Natural killer cell treated with Interleukin-12 subunit alpha and Interleukin-12 subunit beta and Interleukin-15 and Interleukin-18, amount 100 ng/mL, for 72 hours (primary cell): ENCODE measurements at places on chromosomes 4 and X.

- DNase-seq: no peak
Measured at GRCh38 chrX:15606136-15606535, 5.4 kb upstream of the ACE2 start.

GRCh38 chr4:148006001-148006400, 274.1 kb downstream of the ARHGAP10 start:
- DNase-seq: no peak

GRCh38 chrX:65841263-65841662, 173.8 kb downstream of the MSN start:
- no peak for DNase-seq

GRCh38 chr4:163930086-163930485, 435.6 kb downstream of the TMA16 start:
- DNase-seq: no peak

DNA sequence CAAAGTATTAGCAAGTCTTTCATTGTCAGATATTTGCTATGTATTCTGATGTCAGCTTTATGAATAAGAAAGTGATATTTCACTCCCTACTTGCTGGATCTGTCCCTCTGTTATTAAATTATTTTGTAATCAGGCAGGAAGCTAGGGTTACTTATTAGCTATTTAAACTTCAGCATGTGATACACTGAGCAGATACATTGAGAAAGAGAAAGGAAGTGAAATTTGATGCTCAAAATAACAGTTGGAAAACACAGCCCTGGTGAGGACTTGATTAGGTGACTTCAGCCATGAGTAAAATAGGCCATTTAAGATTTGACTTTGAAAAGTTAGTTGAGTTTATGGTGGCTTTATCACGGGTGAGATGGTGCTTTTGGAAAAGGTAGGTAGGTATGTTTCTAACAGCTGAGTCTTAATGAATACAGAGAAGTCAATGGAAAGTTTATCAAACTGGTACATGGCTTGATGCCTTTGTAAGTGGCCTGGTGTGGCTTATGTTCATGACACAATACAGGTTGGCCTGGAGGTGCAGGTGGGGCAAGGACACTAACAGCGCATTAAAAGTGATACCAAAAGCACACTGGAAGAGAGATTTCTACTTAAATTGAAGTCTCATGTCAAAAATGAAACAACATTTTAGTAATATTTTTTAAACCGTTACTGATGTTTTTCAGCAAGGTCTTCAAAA, 321.2 kb upstream of the SPOCK3 start:
- DNase-seq: no peak

GRCh38 chr4:12270546-12270945, 841.9 kb upstream of the HS3ST1 start:
- no peak for DNase-seq

GRCh38 chr4:95505151-95505550, 43.6 kb downstream of the UNC5C start:
- no peak for DNase-seq

DNA sequence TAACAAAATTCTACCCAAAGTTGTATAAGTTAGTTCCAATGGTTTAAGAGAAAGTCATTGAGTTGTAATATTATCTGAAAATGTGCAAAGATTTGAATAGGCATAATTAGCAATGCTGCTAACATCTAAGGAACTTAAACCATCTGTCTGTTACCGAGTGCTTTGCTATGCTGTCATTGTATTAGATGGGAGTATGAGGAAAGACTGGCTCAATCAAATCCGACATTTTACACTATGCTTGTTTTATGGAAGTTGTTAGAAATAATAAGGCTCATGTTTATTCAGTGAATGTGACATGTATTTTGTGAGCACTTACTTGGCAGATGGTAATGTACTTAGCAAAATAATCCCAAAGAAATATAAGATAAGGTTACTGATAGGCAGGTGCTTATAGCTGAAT, 1715.1 kb downstream of the PCDH7 start:
- no peak for DNase-seq

- no peak for DNase-seq
Measured at GRCh38 chr4:76523593-76523992, 88.6 kb downstream of the SHROOM3 start.

- DNase-seq: no peak
Measured at GRCh38 chr4:129561886-129562671, 466.1 kb downstream of the C4orf33 start.

DNA sequence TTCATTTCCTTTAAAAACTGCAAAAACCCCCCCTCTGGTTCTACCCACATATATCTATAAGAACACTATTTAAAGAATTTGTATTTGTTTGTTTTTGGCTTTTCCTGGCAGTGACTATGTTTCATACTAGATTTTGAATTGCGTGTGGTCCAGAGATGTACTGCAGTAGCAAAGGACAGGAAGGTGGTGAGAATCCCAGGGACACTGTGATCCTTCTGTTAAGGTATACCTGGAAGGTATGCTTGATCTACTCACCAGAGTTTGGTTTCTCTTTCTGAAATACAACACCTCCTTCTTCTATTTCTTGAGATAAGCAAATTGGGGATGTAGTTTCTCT, 129.6 kb upstream of the RASGEF1B start:
- no peak for DNase-seq

DNA sequence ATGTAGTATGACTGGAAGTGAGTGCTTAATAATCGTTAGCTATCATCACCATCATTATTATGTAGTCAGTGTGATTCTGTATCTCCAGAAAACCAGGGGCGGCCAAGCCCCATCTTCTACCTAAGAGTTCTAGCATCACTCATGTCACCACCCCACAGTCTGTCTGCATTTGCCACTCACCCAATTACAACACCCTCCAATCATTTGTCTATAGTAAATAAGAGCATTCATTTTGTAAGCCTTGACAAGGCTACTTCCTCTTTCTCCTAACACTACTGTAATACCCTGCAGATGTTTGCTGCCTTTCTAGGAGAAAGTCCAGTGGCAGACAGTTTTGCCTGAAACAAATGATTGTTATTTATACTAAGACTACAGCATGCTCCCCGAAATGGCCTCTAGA, 15.8 kb upstream of the IL21 start:
- DNase-seq: no peak
